ENCODE measurements at places on chromosomes 3 and 15.

DNA sequence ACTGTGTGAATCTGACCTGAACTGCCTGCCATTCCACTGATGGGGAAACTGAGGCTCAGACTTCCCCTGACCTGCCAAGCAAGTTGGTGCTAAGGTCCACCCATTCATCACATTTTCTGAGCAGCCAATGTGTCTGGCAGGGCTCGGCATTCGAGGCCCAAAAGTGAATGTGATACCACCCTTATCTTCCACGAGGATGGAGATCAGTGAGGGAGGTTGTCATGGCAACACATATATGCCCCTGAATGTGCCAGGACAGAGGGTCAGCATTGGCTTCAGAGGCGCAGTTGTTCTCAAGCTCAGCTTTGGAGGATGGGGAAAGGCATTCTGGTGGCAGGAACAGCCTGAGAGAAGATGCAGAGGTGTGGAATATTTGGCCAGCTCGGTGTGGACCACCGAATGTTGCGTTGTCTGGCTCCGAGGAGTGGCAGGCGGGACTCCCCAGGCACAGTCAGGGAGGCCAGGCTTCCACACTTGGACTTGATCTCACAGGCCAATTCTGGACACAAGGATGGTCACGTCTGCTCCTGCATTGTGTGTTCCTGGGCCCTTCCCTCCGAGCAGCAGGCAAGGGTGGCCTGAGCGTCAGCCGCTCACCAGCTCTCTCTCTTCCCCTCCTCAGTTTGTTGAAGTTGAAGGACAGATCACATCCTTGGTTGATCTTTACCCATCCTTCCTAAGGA, 63.4 kb downstream of the GRIP2 start:
- DNase-seq: no peak

GRCh38 chr3:41853540-41854196, 108.2 kb downstream of the ULK4 start:
- no peak for DNase-seq

GRCh38 chr3:188392076-188392475, 238.1 kb downstream of the LPP start:
- DNase-seq: no peak

- no peak for DNase-seq
Measured at GRCh38 chr3:178875836-178876235, 195.8 kb downstream of the ZMAT3 start.

GRCh38 chr15:100537331-100537730, 8.6 kb upstream of the CERS3 start:
- DNase-seq: no peak

DNA sequence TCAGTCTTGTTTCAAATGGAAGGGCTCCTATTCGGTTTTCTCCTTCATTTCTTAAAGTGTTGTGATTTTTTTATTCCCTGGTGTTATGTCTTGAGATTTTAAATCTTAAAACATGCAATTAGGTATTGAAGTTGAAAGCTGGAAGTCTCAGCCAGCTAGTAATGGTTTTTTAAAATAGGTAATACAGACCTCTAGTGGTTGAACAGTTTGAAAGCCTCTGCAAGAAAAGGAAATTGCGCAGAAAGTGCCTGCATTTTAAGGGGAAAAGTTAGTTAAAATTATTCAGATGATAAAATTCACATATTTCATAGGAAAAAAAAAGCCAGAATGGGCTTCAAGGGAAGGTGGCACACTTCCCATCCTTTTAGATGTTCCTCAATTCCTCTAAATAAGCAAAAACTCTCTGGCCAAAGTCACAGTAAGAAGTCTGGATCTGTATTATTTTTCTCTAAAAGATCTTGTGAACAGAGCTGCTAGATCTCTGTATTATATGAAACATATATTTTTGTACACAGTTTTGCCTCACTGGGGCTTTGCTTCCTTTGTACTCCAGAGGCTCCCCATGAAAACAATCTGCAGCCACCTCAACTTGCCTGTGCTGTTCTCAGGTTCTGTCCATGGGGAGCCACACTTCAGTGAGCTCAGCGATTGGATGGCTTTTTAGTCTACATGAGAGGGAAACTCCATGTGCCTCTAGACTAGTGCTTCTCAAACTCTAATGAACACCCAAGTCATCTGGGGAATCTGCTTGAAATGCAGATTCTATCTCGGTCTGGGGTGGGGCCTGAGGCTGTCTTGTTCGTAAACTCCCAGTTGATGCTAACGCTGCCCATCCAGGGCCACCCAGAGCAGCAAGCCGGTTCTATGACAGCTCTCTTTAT, 21.5 kb downstream of the AGTR1 start:
- DNase-seq: peak; percentile 40

- no peak for DNase-seq
Measured at GRCh38 chr15:66126031-66126441, 127.5 kb downstream of the MEGF11 start.

- no peak for DNase-seq
Measured at GRCh38 chr3:147483578-147483977, 74.4 kb downstream of the ZIC1 start.

GRCh38 chr3:85589145-85589544, 630.4 kb downstream of the CADM2 start:
- no peak for DNase-seq

DNA sequence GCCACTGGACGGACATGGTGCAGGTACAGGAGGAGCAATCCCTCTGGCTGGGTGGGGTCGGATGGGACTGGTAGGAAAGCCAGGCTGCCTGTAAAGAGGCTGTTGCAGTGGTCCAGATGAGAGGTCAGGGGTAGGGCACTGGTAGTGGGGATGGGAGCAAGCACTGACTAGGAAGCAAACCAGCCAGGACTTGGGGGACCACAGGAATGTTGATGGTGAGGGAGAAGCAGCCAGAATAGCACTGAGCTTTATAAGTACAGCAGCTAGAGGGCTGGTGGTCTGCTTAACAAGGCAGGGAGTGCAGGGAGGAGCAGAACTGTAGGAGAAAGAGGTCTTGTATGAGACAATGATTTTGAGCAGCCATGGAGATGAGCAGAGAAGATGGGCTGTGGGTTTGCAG, 38.7 kb upstream of the PTPN23 start:
- DNase-seq: no peak

GRCh38 chr15:35751413-35752133, 205.6 kb upstream of the DPH6 start:
- DNase-seq: peak; percentile 93

GRCh38 chr3:194396859-194397756, 2.0 kb downstream of the GP5 start:
- peak; percentile 73 for DNase-seq

- DNase-seq: no peak
Measured at GRCh38 chr3:105402287-105402801, 35.6 kb downstream of the ALCAM start.

- no peak for DNase-seq
Measured at GRCh38 chr15:31556494-31557150, 230.0 kb downstream of the KLF13 start.

GRCh38 chr3:5022187-5022965, 43.1 kb downstream of the BHLHE40 start:
- no peak for DNase-seq

DNA sequence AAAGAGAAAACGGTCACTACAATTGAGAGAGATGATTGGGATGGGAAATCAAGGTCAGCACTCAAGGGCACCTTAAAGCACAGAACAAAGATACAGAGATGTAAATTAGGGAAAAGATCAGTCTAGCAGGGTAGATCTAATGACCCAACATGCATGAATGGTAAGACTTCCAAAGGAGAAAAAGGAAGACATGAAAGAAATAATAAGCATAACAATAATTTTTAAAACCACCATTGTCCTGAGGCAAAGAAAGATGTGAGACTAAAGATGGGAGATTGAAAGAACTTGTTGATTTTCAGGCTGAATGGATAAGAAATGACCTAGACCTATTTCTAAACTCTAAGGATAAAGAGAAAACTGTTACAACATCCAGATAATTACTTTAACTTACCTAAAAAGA, 34.8 kb upstream of the AMOTL2 start:
- DNase-seq: no peak

- no peak for DNase-seq
Measured at GRCh38 chr3:33196538-33196937, 22.1 kb downstream of the SUSD5 start.

DNA sequence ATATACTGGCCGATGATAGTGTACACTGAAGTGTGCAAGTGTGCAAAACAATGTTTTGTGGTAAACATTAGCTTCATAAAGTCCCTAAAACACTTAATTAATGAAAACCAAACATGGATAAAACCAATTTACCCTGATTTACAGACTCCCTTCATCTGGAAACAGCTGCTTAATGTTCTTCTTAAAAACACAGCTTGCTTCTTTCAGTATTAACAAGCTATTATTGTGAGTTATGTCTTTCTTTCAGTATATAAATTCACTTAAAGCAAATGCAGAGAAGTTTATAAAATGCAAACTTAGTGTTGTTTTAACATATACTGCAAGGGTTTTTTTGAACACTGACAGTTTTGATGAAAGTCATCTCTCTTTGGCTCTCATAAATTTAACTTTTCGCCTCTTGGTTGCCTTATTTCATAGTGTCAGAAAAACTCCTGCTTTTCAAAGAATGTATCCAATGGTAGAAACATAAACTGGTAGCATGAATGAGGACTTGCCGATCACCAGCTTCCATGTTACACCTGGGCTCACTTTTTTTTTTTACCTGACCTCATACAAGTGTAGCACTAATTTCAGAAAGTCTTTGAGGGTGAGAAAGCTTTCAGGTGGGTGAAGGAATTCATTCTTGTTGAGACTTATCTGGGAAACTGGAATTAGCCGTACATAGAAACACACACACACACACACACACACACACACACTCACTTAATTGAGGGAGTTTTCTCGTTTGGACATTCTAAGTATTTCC, 532.2 kb downstream of the ROBO2 start:
- DNase-seq: no peak

- peak; percentile 57 for DNase-seq
Measured at GRCh38 chr3:72591522-72592421, 256.5 kb downstream of the SHQ1 start.

DNA sequence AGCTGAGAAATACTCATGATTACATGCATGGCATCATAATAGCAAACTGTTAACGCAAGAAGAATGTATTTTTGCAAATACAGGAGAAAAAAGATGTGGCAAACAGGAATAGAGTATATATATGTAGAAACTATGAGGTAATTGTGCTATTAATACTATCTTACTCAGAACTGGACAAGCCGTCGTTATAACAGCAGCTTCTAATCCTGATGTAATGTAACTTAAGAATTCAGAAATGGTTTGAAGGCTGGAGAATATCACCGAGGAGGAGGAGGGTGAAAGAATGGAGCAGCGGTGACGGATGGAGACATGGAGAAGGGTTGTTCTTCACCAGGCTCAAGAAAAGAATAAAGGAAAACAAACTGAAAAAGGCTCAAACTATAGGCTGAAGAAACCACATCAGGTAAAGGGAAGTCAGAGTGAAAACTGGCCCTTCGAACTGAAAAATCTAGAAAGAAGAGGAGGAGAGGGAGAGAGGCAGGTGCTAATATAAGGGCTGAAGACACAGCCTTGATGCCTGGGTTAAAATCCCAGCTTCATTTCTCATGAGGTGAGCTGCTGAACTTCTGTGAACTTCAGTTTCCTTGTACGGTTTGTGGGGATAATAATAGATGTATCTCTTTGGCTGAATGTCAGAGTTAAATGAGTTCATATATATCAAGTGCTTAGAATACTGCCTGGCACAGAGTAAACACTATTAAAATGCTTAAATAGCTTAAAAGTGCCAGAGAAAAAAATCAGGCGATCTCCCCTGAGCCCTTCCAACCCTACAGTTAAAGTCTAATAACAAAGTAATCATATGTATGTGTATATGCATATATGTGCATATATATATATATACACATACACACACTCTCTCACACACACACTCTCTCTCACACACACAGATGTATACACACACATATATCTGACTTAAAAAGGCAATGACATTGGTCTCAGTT, 43.9 kb downstream of the GOLIM4 start:
- DNase-seq: no peak

DNA sequence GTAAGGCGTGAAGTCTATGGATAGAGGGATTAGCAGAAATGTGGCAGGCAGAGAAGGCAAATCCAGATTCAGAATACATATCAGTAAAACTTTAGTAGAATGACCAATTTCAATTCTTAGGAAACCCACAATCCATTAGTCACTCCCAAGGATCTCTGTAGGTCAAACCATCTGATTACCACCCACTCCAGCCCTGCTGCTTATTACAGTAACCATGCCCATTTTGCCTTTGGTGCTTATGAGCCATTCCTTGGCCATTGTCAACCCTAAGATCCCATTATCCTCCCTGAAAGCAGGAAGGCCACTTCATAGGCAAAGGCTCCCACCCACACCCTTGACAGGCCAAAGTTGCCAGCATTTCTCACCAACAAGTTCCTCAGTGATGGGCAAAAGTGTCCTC, 5.1 kb upstream of the KLHL40 start:
- DNase-seq: no peak

- DNase-seq: no peak
Measured at GRCh38 chr3:143793971-143794370, 54.3 kb downstream of the SLC9A9 start.

DNA sequence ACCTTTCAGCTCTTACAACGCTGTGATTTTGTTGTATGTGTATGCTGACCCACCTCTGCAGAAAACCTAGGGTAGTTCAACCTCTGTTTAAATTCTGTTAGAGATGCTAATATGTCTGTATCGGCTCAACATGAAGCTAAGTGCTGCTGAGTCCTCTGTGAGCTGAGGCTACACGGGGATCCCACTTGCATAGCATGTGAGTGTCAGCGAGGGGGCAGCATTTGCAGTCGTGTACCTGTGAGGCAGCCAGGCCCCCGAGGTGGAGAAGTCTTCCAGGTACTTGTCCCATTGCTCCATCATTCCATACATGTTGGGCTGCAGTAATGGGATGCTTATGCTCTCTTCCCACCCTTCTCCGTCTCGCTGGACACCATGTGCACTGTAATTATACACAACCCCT, 3.7 kb downstream of the MKRN2OS start:
- DNase-seq: peak; percentile 69

- no peak for DNase-seq
Measured at GRCh38 chr3:144433006-144433405, 461.4 kb downstream of the DIPK2A start.

GRCh38 chr15:42511007-42511391, 15.6 kb downstream of the SNAP23 start:
- DNase-seq: no peak

- DNase-seq: no peak
Measured at GRCh38 chr3:40574050-40574449, 49.3 kb downstream of the ZNF621 start.

DNA sequence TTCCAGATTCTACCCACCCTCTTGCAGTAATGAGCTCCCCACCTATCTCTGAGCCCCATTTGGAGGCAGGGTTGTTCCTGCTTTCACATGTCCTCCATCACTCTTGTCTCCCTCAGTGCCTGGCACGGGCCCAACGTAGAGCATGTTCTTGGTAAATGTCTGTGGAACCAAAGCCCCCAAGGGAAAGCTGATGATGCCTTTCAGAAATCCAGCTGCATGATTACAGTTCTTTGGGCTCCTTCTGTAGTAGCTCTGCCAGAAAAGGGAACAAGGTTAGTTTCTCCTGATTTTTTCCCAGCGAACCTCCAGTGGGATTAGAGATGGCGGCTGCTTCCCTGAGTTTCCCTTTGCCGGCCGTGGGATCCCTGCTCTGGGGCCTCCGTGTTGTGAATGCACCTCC, 39.3 kb downstream of the CGNL1 start:
- no peak for DNase-seq
